B cell (primary cell): ENCODE measurements at places on chromosomes 3 and 15.

DNA sequence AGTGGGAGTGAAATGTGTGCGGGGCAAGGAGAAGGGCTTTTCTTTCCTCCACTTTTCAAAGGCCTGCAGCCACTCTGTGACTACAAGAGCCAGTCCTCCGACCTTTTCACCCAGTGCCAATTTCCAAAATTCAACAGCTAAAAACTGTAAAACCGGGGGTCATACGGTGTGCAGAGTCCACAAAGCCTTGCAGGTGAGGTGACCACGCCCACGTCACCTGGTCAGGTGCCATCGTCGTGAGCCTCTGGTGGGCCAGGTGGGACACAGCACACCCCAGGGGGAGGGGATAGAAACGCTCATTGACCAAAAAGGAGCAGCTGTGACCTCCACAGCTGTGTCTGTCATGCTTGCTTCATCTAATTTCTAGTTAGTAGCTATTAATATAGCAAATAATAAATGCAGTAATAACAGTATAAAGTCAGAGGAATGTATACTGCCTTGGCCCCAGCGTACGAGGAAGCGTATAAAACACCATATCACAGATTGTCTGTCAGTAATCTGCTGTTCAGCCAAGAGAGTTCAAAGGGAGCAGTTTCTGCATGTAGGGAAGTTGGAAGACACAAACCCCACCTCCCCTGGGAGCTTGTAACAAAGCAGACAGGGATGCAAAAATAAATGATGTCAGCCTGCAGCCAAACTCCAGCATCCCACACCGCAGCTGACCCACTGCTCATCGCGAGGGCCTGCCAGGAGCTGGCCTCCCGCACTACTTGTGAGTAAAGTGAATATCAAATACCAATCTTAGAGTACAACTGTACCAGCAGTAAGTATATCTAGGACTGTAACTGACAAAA, 86.7 kb downstream of the VGLL4 start:
- no peak for DNase-seq

- no peak for DNase-seq
These were observed 94.8 kb upstream of the ANKRD28 start for GRCh38 chr3:15892311-15893227.

- DNase-seq, result no peak
These were observed 66.3 kb downstream of the SSUH2 start for GRCh38 chr3:8578282-8578681.

GRCh38 chr15:95620934-95621579, 709.4 kb upstream of the NR2F2 start:
- DNase-seq, result no peak

GRCh38 chr3:4928277-4928789, 50.9 kb upstream of the BHLHE40 start:
- DNase-seq, result no peak
